Upper lobe of right lung (tissue), 1 donor: ENCODE measurements at places on chromosomes 12 and 14. TPM values are rescaled to one million over a fixed set of nuclear protein-coding genes. Genes with fewer than 3 reads are reported as not detected.

The ANO4 gene
- total RNA-seq, result 0.38 TPM

The FAM186B gene
- 0.75 TPM for total RNA-seq

The USP44 gene
- 14.9 TPM for total RNA-seq

The WSB2 gene
- 89.1 TPM for total RNA-seq

The KRT74 gene
- not detected for total RNA-seq

The OR6C6 gene
- not detected for total RNA-seq

The TUNAR gene
- total RNA-seq, result not detected

The CPSF6 gene
- total RNA-seq, result 53.4 TPM

DNA sequence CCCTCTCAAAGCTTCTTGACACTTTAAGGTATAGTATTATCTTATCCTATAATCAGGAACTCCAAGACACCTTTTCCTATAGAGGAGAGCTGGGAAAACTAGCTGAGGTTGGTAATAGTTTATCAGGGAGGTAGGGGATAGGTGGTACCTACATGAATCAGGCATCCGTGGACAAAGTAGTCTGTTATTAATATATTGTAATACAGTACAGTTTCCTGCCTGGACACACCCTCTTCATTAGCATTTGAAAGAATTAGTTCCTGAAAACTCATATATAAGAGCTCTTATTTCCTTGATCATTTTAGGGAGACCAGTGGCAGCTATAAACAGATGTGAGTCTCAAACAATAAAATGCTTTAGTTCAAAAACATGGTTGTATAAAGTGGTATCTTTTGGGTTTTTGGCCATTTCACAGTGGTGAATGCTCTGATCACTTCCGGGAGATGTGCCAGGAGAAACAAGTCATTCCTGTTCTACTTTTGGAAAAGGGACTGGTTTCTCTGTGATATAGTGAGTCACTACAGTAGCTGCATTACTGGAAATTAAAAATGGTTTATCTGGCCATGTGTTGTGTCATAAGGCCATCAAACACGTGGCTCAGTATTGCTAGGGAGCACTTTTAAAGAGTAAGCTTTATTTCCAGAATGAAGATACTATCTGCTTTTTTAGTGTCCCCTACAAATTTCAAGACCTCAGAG, 98.1 kb downstream of the KLRB1 start:
- DNase-seq, result no peak

DNA sequence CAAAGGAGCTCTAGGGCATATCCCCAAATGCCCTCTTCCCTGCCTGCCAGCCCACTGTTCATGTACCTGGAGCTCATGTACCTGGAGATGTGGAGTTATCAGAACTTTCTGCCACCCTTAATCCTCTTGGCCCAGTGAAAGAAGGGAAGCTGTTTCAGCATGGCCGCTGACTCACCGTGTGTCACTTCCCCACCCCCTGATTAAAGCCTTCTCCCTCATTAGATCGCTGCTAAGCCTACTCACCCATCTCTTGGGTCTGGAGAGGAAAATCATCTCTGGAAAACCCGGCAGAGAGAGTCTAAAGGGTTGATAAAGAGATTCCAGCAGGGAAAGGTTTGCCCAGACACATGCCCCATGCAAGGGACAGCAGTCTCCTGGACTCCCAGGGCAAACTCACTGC, 4.5 kb upstream of the LTBP2 start:
- DNase-seq, result no peak

GRCh38 chr14:68355415-68355814, 437.5 kb downstream of the ZFP36L1 start:
- DNase-seq, result no peak

DNA sequence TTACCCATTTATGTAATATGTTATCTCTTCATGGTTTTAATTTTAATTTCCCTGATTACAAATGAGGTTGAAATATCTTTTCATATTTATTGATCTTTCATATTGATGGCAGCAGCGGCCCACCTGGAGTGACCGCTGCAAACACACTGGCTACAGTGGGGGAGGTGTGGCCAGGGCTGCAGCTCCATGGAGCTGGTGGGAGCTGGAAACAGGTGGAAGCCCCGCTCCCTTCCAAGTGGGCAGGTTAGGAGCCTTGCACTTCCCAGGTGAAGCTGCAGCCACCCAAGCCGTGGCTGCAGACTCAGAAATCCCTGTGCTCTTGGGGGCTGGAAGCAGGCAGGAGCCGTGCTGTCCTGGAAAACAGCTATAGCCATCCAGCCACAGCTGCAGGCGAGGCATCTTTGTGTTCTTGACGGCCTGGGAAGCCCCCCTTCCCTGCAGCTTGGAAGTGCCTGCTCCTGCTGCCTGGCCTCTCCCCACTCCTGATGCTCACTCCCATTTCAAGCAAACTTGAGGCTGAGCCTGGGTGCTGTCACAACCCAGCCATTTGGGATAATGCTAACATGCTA, 201.1 kb downstream of the TMEM117 start:
- DNase-seq, result no peak

GRCh38 chr14:92903359-92903758, 19.6 kb upstream of the CHGA start:
- no peak for DNase-seq

DNA sequence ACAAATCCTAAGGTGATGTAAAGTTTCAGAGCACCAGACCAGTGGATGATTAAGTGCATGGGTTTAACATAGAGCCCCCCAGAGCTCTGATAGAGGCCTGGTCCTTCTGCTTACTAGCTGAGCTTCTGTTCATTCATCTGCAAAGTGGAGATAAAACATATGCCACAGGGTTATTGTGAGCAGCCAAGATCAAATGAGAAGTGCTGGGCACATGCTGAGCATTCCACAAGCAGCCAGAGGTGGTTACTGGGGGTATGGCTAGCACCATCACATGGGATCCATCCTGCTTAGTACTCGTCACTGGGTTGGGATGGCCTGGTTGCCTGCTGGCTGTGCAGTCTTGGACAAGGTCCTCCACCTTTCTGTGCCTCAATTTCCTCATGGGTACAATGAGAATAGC, 18.0 kb upstream of the SMUG1 start:
- DNase-seq, result no peak

DNA sequence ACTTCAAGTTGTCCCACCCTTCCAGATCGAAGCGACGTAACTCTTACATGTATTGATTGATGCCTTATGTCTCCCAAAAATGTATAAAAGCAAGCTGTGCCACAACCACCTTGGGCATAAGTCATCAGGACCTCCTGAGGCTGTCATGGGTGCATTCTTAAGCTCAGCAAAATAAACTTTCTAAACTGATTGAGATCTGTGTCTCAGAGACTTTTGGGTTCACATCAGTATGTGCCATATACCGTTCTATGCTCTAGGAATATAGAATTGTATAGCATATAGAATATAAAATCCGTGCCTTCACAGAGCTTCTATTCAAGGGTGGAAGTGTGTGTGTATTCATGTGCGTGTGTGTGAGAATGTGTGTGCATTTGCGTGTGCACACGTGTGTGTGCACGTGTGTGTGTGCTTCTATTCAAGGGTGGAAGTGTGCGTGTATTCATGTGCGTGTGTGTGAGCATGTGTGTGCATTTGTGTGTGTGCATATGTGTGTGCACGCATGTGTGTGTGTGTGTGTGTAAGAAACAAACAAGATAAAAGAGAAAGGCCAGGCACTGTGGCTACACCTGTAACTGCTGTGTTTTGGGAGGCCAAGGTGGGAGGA, 11.5 kb upstream of the STX2 start:
- no peak for DNase-seq

- DNase-seq, result no peak
These were observed 429 bp upstream of the PLEKHA5 start for GRCh38 chr12:19129122-19129485.

- no peak for DNase-seq
These were observed 530.2 kb downstream of the RPS29 start for GRCh38 chr14:49056021-49056420.

GRCh38 chr12:43669373-43669772, 89.2 kb downstream of the PUS7L start:
- no peak for DNase-seq

DNA sequence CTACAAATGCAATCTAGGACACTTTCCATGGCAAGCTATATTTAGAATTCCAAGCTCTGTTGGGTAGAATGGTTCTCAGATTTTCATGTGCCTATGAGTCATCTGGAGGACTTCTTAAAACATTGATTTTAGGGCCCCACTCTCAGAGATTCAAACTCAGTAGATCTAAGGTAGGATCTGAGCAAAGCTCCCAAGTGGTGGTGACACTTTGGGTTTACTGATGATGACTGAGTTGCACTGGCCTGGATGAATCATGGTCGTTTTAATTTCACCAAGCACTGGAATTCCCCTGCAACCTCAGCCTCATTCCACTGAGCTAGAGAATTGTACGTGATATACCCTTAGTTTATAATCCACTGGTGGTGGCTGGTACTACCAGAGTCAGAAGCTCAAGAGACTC, 86.5 kb downstream of the PPM1H start:
- DNase-seq, result no peak

- no peak for DNase-seq
These were observed 130.8 kb upstream of the CNTN1 start for GRCh38 chr12:40561395-40561966.

DNA sequence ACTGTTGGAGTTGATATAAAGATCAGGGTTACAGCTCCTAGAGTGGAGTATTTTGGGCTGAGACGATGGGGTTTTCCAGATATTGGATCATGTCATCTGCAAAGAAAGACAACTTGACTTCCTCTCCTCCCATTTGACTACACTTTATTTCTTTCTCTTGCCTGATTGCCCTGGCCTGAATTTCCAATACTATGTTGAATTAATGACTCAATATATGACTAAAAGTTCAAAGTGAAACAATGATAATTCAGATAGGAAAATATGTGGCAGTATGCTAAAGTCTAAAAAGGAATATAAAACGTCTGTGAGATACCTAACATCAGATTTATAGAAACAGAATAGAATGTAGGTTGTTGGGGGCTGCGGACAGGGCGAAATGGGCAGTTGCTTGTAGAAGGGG, 72.2 kb downstream of the BHLHE41 start:
- DNase-seq, result no peak

DNA sequence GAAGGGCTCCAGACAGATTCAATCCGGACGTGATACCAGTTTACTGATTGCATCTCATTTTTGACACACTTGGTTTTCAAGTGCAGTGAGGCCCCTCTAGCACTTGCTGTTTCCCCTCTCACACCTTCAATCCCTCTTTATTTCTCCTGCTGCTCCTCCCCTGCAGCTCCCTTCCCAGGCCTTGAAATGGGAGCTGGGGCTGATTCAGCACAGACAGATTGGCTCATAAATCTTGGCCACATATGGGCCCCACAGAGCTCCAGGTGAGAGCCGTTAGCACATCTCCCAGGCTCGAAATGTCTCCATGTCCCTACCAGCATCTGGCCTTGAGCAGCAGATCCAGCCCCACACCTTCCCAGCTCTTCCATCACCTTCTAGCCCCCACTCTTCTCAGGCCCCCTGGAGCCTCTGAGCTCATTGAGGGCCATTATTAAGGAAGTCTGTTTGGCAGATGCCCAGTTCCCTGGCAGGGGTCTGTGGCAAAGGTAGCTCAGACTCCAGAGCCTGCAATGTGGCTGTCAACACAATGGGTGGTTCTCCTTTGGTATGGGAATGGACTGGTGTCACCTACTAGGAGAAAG, 220.3 kb upstream of the FKBP4 start:
- DNase-seq, result peak; percentile 21

- DNase-seq, result no peak
These were observed 39.8 kb downstream of the NIN start for GRCh38 chr14:50791201-50791600.

DNA sequence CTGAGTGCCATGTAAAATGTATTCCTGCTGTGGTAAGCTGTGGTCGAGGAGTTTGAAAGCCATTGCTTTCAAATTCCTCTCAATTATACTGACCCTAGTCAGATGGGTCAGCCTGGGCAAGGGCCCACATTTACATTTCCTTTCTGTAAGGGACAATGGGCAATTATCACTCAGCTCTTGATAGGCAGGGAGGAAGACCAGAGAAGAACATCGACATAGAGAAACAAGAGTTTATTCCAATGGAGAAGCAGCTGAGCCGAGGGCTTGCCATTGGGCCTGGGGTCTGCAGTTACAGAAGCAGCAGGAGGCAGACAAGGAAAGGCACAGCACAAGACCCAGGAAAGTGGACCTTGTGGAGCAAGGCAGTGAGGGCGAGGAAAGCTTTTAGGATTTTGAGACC, 9.7 kb downstream of the NRIP2 start:
- no peak for DNase-seq

- DNase-seq, result no peak
These were observed 89.1 kb downstream of the BEGAIN start for GRCh38 chr14:100498068-100498467.

GRCh38 chr14:53491256-53491883, 338.2 kb upstream of the DDHD1 start:
- DNase-seq, result no peak

DNA sequence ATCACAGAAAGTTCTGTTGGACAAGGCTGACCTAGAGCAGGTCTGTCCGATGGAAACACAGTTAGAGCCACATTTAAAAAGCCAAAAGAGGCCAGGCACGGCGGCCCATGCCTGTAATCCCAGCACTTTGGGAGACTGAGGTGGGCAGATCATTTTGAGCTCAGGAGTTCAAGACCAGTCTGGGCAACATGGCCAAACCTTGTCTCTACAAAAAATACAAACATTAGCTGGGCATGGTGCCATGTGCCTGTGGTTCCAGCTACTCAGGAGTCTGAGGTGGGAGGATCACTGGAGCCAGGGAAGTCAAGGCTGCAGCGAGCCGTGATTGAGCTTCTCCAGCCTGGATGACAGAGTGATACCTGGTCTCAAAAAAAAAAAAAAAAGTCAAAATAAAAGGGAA, 14.9 kb downstream of the UBE3B start:
- DNase-seq, result no peak
